Cortex of kidney (tissue), 1 donor: ENCODE measurements at places on chromosomes 7 and 10.

GRCh38 chr7:20302891-20303290, 27.8 kb upstream of the ITGB8 start:
- no peak for DNase-seq

DNA sequence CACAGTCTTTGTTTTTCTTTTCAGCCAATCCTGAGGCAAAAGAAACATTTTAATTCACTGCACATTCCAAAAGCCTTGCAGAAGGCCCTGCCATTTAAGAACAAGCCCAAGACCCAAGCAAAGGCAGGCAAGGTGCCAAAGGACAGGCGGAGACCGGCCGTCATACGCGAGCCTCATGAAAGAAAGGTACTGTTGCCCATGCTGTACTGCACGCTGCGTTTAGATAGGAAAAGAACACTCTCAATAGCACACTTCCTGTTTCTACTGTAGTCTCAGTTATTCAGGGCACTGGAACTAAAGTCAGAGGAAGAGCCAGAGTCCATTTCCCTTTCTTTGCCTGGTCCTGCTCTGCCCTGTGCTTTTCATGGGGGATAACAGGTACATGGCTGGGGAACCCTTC, 47.6 kb downstream of the BMS1 start:
- no peak for DNase-seq

DNA sequence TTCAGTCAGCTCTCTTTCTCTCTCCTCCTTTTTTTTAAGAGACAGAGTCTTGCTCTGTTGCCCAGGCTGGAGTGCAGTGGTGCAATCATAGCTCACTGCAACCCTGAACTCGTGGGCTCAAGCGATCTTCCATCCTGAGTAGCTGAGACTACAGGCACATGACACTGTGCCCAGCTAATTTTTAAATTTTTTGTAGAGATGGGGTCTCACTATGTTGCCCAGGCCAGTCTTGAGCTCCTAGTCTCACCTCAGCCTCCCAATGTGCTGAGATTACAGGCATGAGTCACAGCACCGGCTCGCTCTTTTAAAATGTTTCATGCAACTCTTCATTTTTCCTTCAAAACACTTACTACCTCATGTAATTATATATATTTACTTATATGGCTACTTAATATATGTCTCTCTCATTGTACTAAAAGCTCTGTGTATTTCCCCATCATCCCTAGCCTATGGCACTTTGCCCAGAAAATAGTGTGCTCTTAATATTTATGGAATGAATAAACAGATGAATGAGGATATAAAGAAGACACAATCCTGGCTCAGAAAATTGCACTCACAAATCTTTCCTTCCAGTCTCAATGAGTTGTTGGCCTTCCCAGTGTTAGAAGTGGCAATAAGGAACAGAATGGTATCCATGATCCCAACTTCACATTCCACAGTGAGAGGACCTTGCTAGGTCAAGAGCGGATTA, 33.9 kb downstream of the EBLN1 start:
- no peak for DNase-seq

DNA sequence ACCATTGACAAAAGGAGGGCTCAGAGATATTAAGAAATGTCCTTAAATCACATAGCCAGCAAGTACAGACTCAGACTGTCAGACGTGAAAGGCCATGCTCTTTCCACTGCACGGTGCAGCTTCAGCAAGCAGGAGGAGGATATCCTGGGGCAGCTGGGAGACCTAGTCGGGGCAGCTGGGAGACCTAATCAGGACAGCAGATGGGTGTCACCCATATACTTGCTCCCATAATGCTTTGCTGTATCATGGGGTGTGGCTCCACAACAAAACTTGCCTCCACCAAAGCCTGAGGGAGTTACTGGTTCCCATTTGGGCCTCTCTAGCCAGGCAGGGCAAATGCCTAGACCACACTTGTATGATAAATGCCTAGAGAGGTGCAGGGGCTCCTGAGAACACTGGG, 55.4 kb downstream of the GRID1 start:
- DNase-seq = no peak

- DNase-seq = no peak
Observed at GRCh38 chr10:1183033-1183396, 126.8 kb downstream of the WDR37 start.

GRCh38 chr10:80451132-80451531, 3.0 kb upstream of the TSPAN14 start:
- DNase-seq = no peak

DNA sequence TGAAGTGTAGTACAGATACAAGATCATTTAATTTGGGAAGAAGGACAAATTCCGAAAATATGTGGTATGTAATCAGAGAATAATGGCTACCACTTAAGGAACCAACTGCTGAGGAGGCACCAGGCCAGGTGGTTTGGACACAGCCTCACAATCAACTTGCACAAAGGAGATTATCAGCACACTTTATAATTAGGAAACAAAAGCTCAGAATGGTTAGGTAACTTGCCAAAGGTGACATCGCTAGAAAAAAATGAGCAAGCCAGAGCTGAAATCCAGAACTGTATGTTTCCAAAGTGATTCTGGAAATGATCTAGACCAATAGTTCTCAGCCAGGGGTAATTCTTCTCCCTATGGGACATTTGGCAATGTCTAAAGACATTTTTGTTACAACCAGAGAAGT, 36.6 kb downstream of the ERCC6 start:
- no peak for DNase-seq

DNA sequence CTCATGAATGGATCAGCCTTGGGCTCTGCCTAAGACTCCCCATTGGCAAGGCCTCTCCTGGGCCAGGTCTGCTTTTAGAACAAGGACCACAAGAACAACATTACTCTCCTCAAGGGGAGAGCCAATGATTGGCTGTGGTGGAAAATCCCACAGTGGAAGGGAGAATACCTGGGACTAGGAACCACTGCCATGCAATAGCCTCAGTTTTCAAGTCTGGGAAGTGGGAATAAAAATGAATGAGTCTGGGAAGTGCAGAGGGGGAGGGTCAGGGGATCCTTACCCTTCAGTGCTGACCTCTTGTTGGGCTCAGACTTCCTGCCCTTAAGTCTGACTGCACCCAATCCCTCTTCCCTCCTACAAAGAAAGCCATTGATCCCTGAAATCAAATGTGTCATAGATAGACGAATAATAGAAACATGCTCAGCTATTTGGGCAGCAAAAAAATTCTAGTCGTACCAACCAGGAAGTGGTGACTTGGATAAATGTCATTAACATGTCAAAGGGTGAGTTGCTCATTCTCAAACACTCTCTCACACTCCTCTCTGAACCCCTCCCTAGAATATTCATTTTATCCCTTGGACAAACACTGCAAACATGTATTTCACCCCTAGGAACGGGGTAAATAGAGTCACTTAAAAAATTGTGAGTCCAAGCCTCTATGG, 123.6 kb downstream of the SH3PXD2A start:
- DNase-seq = no peak

DNA sequence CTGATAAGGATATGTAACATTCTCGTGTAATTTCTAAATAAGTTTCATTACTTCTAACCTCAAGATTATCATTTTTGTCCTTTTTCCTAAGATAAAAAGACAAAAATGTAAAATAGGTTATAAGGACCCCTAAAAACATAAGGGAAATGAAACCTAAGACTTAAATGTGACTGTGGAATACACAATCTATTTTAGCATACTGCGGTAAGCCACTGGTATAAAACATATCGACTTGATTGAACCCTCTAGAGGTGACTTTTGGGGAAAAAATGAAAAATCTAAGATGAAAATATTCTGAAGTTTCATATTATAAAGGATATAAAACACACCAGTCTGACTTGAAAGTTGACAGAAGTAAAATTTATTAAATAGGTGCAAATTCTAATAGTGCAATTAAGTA, 1.9 kb downstream of the NAMPT start:
- no peak for DNase-seq

GRCh38 chr7:34655384-34655783, 2.6 kb upstream of the NPSR1 start:
- DNase-seq = no peak

- DNase-seq = no peak
Observed at GRCh38 chr10:80118669-80119068, 13.9 kb upstream of the PLAC9 start.

DNA sequence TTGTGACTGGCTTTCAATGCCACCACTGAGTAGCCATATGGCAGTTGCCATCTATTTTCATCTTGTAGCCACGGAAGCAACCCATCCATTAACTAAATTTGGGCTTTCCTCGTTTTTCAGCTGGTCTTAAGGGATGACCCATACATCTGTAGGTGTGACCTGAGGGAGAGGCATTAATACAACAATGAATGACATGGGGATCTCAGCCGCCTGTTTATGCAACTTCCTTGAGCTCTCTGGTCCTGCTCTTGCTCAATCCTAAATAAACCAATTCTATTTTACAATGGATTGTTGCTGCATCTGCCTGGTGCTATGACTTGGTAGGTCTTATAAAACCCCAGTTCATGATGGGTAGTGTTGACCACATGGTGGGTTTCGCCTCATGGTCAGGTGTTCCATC, 21.9 kb upstream of the ADAM22 start:
- no peak for DNase-seq

DNA sequence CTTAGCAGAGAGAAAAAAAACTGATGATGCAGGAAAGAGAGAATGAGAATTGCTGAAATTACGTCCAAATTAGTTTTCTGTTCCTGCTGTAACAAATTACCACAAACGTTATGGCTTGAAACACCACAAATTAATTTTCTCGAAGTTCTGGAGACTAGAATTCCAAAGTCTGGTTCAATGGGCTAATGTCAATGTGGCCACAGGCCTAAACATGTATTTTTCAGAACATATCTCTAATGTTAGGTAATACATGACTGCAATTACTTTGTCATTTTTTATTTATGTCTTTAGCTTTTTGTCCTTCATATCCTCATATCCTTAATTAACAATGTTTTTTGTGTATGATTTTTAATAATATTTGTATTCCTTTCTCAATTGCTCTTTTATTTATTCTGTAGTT, 3.0 kb upstream of the AKR1C3 start:
- no peak for DNase-seq

DNA sequence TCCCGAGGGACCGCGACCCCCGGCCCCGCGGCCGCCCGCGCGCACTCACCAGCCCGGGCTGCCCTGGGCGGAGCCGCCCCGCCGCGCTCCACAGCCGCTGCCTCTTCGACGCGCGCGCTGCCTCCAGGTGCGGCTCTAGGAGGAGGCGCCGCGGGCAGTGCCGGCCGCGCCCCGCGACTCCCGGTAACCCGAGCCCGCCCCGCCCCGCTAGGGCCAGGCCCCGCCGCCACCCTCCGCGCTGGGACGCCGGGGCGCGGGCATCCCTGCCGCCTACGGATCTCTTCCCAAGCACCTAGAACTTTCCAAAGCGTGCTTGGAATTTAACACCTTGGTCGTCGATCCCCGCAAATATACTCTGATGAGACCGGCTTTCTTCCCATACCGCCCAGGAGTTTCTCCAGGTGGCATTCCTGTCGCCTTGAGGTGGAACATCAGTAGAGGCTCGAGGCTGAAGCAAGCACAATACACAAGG, at the start of gene SLC26A5:
TSS of gene SLC26A5 (minus strand) at position 159 of the 472 bp plus-strand sequence. CDS start 24,693 bp downstream, outside the sequence.
- no peak for DNase-seq

DNA sequence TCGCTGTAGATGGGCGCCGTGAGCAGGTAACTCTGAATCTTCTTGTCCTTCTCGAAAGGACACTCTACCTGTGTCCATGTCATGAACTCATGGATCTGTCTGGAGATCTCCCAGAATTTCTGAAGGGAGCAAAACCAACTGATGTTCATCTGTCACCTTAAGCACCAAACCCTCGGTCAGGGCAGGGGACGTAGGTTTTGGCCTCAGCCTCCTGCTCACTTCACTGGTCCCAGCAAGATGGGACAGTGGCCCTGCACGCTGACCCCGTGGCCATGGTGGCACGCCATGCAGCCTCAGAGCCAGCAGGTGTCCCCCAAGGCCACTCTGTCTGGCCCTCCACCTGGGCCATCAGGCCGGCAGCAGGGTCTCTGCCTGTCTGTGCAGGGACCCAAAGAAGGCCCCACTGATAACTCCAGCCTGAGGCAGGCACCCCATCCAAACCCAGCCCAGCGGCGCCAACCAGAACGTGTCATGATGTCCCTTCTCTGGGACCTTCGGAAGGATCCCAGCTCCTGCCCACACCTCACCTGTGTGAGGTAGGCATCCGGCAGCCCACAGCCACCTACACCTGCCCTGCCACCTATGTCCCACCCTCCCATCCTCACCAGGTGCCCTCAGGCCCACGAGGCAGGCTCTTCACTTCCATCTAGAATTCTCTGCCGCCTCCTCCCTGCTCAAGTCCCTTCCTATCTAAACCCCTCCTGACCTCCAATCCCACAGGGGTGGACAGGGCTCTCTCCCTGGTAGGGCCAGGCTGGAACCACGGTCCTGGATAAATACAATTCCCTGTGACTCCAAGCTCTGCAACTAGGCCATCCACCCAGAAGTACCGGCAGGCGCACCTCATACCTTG, 59.0 kb downstream of the CSGALNACT2 start:
- no peak for DNase-seq

GRCh38 chr10:6915307-6915706, 335.2 kb upstream of the PRKCQ start:
- no peak for DNase-seq

DNA sequence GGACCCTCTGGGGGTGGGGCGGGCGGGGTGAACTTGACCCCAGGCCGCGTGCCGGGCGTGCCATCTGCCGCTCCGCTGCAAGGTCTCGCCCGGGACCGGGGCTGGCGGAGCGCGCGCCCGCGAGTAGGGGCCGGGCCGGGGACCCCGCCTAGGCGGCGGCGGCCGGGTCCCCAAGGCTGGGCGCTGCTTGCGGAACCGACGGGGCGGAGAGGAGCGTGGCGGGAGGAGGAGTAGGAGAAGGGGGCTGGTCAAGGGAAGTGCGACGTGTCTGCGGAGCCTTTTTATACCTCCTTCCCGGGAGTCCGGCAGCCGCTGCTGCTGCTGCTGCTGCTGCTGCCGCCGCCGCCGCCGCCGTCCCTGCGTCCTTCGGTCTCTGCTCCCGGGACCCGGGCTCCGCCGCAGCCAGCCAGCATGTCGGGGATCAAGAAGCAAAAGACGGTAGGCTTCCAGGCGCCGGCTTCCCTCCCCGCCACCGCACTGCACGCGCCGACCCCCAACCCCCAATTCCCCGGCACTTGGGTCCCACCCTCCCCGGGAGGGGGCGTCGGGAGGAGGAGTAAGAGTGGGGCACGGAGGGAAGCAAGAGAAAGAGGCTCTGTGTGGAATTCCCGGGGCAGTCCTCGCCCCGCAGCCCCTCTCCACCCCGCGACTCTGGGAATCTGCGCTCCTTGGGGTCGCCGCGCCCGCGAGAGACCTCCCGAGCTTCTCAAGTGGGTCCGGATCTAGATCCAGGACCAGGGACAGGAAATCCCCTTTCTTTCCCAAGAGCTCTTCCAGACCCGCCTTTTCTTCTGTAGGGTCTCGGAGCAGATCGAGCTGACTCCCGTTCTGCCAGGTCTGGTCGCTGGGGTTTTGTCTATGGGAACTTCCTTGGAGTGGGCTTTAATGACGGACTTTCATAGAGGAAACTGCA, at the start of gene PAPSS2:
TSS of gene PAPSS2 (plus strand) at position 308 of the 913 bp plus-strand sequence. CDS start at position 412, 104 bp downstream.
- peak; percentile 5 for DNase-seq

- DNase-seq = no peak
Observed at GRCh38 chr7:81684514-81685269, 85.2 kb downstream of the HGF start.

DNA sequence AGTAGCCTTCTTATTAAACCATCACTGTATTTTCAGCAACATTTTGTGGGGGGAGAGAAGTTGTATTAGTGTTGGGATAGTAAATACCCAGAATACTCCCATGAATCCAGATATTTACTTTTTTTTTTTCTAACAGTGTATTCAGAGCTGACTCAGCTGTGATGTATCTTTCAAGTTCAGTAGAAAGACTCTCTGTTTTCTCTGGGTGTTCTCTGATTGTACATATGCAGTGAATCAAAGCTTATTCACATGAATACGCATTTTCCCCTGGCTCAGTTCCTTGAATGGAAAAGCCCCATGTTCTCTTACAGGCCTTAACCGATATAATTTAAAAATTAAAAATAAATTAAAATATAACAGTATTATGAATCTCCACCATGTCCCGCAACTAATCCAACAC, 1.3 kb downstream of the TFPI2 start:
- no peak for DNase-seq

GRCh38 chr10:122461367-122461728, at the start of gene HTRA1:
Gene HTRA1, plus strand, starts transcription at chr10:122461553. Its CDS starts 100 bp downstream, at chr10:122461653.
- no peak for DNase-seq
